LoVo (cell line): ENCODE measurements at places on chromosomes 3 and 15.

GRCh38 chr15:68658641-68659358, 80.0 kb downstream of the CORO2B start:
- no peak for DNase-seq

- DNase-seq: no peak
Observed at GRCh38 chr3:131283862-131284261, 97.7 kb upstream of the NUDT16 start.

DNA sequence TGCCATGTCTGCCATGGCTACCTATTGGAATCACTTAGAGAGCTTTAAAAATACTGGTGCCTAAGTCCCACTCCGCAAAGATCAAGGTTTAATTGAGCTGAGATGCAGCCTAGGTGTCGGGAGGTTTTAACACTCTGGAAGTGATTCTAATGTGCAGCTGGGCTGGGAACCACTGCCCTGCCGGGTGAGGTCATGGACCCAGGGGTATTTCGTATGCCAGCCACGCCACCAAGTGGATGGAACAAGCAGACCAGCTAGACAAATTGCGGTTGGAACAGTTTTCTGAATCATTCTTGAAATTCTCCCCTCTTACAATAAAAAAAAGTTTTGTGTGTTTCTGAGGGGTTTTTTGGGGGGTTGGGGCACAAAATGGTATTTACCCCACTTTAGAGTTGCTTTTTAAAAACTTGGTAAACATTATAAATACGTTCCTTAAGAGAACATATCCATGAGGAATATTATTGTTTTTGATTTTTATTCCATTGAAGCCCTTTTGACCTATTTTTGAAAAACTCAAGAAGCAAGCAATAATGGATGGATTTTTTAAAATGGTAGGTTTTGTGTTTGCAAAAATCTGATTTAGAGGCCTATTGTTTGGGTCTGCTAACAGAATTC, 66.2 kb upstream of the CSTA start:
- peak; percentile 56 for DNase-seq

- no peak for DNase-seq
Observed at GRCh38 chr15:40420071-40420713, 14.6 kb downstream of the IVD start.

DNA sequence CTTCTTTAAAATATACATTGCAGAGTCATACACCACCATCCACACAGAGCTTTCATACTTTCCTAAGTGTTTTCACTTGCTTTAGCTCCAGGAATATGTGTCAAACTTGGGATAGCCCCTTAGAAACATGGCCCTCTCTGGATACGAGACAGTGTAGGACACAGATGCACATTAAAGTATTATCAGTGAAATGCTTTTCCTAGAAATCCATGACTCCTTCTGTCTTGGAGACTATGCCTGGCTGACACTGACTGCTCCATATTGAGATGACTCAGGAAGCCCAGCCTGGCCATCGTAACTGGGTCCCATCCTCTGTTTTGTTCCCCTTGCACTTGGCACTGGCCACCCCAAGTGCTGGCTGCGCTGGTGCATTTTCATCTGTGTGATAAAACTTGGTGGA, 204.8 kb downstream of the PDZRN3 start:
- no peak for DNase-seq

DNA sequence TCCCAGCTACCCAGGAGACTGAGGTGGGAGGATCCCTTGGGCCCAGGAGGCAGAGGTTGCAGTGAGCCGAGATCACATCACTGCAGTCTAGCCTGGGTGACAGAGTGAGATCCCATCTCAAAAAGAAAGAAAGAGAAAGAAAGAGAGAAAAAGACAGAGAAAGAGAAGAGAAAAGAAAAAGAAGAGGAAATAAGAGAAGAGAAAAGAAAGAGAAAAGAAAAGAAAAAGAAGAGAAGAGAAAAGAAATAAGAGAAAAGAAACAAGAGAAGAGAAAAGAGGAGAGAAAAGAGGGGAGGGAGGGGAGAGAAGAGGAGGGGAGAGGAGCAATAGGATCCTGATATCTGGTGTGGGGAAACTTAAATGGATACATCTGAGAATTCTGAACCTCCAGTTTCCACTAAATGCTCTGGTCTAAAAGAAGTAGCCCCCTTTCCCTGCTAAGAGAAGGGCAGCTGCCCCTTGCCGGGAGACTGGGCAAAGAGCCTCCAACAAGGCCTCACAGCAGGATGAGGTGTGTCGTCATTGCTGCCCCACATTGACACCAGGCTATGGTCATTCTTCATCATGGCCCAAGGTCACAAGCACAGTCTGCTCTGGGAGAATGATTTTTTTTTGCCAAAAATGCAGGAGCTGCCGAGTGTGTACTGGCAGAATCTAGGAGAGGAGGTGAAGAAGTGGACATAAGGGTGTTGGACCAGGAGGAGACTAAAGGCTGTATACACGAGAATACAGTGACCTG, 21.1 kb upstream of the COMMD4 start:
- no peak for DNase-seq

DNA sequence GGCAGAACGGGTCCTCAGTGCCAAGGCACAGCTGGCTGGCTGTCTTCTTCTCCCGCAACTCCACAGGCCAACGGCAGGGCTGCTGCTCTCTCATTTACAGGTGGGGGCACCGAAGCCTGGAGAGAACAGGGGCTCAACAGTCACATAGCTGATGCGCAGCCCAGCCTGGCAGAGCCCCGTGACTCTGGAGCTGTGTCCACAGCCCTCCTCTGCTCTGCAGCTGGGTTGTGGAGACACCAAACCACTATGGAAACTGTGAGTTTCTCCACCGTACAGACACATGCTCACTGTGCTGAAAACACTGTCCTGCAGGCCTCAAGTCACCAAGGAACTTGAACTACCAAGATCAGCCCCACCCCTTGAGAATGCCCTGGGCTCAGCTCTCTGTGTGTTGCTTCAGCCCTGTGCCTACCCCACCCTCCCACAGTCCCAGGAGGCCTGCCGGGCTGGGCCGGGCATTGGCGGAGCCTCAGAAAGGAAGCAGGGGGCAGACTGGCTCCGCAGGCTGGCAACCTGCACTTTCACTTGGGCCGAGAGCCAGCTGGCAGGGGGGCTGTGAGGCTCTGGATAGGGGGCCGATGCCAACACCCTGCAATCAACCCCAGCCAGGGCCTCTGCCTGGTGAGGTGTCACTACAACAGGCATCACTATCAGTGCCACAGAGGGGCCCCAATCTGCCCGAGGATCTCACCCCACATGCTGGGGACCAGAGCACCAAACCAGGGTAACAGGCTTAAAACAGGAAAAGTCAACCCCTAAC, 113.7 kb upstream of the RPL32 start:
- no peak for DNase-seq

- DNase-seq: no peak
Observed at GRCh38 chr3:168251371-168251770, 155.6 kb upstream of the GOLIM4 start.
